GM03348 (cell line): ENCODE measurements at places on chromosomes 13 and 19.
A peak's percentile ranks its signal among the peaks of the same experiment; 100 is the strongest.

GRCh38 chr19:17902701-17903100 is 30.1 kb upstream of the CCDC124 start:
- DNase-seq, result peak; percentile 49

DNA sequence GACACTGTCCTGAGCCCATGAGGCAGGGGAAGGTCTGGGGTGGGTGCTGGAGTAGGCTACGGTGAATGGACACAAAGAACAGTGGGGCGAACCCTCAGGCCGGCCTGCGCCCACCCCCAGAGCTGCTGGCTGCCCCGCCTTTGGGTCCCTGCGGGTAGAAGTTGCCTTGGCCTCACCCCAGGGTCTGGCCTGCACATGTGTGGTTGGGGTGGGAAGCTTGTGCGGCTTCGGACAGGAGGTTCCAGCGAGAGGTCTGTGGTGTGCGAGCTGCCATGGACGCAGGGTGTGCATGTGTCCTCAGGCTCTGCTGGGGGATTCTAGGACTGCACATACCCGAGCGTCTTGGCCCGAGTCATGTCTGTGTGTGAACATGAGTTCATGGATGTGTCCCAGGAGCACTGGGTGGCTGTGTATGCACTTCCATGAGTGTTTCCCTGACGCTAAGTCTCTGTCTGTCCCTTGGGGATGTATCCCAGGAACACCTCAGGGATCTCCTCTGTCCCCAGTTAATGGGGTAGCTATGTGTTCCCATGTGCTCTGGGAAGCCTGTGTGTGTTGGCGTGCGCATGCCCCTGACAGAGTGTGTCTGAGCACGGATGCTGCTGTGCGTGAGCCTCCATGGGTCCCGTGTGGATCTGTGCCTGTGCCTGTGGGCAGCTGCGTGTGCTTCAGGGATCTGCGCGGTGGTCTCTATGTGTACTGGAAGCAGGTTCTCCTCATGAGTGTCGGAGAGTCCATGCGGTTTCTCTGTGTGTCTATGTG is 20.8 kb upstream of the POU2F2 start:
- DNase-seq, result no peak

GRCh38 chr13:42377640-42378382 is 105.9 kb downstream of the AKAP11 start:
- no peak for DNase-seq

DNA sequence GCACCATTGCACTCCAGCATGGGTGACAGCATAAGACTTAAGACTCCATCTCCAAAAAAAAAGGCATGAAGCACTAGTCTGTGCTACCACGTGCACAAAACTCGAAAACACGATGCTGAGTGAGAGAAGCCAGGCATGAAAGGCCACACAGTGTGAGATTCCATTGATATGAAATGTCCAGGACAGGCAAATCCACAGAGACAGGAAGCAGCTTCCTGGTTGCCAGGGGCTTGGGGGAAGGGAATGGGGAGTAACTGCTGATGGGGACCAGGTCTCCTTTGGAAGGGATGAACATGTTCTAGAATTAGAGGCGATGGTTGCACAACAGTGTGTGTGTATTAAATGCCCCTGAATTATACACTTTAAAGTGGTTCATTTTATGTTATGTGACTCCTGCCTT is 15.9 kb upstream of the JUND start:
- no peak for DNase-seq

DNA sequence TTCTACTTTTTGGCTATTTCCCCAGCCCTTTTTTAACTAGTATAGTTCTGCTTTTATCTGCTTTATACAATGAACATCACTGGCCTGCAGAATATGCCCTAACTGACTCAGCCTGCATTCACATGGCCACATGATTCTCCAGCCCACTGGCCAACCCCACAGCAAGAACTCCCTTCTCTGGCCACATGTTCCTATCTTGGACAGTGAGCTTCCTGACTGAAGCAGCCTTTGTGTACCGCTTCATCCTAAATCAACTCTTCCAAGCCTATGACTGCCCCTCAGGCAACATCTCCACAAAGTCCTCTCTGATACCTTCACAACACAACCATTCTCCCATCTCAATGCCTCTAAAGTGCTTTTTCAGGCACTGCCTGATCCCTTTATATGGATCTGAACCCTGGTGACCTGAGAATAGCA is 214.1 kb downstream of the COL4A1 start:
- no peak for DNase-seq

- DNase-seq, result peak; percentile 67
These were observed 736 bp upstream of the ZMYM5 start for GRCh38 chr13:19864024-19864745.

DNA sequence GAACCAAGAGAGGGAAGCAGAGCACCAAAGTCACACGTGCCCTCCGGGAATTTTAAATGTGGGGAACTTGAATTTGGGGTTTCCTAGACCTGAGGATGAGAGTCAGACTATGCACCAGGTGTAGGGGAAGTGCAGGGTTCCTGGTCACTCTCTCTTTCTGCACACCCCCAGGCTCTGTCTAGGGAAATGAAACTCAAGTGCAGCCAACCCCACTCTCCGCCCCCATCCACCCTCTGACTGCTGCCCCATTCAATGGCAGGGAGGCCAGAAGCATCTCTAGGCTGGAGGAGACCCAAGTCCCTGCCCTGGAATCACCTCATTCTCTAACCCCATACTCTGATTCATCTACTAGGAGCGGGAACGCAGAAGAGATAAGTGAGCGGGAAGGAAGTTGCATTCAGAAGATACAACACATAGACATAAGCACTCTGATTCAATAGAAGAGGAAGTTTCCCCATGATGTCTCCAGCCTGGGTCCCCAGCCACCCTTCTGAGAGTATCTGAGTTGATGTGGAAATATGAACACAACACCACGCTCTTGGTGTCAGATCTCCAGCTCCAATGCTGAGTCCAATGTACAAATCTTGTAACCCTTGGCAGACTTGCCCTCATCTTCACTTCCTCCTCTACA is 4.7 kb upstream of the SIGLEC14 start:
- DNase-seq, result no peak

GRCh38 chr13:110645750-110646149 is 30.4 kb downstream of the NAXD start:
- no peak for DNase-seq

DNA sequence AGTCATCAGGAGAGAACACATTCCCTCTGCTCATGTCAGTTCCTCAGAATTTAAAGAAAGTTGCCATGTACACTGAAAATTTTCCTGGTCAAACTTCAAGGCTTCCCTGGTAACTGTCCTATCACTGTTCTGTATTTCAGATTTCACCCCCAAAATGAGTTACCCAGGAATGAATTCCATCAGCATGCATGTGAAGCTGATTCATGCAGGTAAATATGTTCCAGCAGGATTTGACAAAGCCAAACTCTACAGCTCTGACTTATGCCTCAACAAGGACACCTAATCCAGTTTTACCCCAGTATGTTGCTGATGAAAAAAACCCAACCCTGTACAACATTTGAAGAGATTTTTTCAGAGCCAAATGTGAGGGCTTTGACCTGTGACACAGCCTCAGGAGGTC is 21.5 kb downstream of the LIG4 start:
- DNase-seq, result no peak

- DNase-seq, result peak; percentile 24
These were observed 24.4 kb downstream of the SLC25A15 start for GRCh38 chr13:40813667-40814454.

GRCh38 chr13:112486386-112487126 is 101.4 kb downstream of the TUBGCP3 start:
- peak; percentile 66 for DNase-seq

- no peak for DNase-seq
These were observed 246.5 kb downstream of the DCT start for GRCh38 chr13:94232956-94233355.

DNA sequence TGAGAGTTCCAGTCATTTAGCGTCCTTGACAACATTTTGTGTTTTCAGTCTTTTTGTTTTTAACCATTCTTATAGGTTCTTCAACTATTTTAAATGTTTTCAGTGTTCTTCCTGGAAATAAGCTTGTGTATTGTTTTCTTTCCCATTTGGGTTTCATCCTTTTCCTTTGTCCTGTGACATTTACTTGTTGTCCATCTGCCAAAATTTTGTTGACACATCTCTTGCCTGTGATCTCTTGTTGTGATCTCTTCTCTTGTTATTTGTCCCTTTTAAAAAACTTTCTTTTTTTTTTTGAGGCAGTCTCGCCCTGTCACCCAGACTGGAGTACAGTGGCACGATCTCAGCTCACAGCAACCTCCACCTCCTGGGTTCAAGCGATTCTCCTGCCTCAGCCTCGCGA is 96.5 kb downstream of the PDS5B start:
- DNase-seq, result no peak

DNA sequence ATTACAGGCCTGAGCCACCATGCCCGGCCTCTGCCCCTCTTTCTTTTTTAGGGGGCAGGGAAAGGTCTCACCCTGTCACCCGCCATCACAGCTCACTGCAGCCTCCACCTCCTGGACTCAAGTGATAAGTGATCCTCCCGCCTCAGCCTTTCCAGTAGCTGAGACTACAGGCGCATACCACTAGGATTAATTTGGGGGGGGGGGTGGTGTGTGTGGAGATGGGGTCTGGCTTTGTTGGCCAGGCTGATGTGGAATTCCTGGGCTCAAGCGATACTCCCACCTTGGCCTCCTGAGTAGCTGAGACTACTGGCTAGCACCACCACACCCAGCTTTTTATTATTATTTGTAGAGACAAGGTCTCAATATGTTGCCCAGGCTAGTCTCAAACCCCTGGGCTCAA is 4.2 kb downstream of the APOE start:
- no peak for DNase-seq

- no peak for DNase-seq
These were observed at the start of gene KLHL1 for GRCh38 chr13:70108356-70109105. TSS of gene KLHL1 (minus strand) at chr13:70108452. CDS start at chr13:70107699, 753 bp downstream.

DNA sequence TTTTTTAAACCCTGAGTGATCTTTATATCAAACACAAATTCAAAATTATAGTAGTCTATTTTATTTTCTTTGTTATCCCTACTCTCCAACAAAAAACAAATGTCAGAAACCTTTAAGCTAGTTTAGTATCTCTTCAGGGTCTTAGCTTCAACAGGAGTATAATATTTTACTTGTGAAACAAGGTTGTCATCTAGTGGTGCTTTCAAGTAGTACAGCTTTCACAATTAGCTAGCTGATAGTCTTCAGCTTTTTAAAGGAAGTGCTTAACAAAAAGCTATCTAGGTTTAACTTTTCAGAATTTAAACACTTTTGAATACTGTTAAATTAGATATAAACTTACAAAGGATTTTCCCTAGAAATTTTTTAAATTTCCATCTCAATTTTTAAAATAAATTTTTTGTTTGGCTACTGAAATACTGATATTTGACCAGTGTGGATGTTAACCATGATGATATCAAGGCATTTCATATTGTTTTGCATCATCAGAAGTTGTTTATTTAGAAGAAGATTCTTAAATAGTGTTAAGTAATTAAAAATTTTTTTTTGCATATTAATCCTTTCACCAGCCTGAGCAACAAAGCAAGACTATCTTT is 34.2 kb downstream of the TDRD3 start:
- peak; percentile 44 for DNase-seq

DNA sequence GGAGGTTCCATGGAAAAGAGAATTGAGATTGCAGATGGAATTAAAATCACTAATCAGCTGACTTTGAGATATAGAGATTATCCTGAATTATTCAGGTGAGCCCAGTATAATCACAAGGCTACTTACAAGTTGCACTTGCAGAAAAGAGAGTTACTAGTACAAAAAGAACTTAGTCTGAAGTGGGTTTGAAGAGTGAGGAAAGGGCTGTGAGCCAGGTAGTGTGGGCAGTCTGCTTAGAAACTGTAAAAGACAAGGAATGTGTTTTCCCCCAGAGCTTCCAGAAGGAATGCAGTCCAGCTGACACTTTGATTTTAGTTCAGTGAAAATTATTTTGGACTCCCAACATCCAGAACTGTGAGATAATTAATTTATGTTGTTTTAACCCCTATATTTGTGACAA is 285.4 kb upstream of the GPC6 start:
- DNase-seq, result peak; percentile 15

GRCh38 chr13:97223711-97224541 is 1.8 kb downstream of the MBNL2 start:
- peak; percentile 69 for DNase-seq

- peak; percentile 75 for DNase-seq
These were observed 102.7 kb downstream of the ZAR1L start for GRCh38 chr13:32212421-32212820.

GRCh38 chr13:74586847-74587246 is 452.6 kb upstream of the KLF12 start:
- DNase-seq, result no peak

- no peak for DNase-seq
These were observed 8.0 kb downstream of the RNASEH2B start for GRCh38 chr13:50917572-50917971.

DNA sequence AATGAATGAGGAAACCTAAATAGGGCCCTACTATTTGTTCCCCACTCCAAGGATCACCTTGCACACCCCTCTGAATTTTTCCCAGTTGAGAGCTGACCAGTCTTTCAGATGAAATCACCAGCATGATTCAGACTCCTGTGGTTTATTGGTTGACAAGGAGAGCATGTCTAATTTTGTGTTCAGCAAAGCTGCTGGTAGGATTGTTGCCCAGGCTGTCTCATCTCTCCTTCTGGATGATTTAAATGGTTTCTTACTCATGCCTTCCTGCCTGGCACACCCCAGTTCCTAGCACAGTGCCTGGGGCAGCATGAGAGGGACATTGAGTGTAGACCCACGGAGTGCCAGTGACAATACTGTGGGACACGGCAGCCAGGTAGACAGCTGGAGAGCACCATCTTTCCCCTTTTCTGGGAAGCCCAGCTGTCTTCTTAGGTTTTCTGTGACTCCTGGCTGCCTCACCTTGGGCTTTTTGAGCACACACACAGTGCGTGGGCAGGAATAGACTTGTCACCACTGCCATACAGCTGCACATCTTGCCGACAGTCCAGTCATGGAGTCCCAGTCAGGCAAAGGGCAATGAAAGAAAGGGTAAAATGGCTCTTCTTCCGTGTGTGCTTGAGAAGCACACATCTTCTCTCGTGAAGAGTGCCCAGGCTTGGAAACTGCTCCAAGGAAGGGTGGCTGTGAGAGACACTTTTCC is 12.3 kb downstream of the FGF9 start:
- DNase-seq, result peak; percentile 78

DNA sequence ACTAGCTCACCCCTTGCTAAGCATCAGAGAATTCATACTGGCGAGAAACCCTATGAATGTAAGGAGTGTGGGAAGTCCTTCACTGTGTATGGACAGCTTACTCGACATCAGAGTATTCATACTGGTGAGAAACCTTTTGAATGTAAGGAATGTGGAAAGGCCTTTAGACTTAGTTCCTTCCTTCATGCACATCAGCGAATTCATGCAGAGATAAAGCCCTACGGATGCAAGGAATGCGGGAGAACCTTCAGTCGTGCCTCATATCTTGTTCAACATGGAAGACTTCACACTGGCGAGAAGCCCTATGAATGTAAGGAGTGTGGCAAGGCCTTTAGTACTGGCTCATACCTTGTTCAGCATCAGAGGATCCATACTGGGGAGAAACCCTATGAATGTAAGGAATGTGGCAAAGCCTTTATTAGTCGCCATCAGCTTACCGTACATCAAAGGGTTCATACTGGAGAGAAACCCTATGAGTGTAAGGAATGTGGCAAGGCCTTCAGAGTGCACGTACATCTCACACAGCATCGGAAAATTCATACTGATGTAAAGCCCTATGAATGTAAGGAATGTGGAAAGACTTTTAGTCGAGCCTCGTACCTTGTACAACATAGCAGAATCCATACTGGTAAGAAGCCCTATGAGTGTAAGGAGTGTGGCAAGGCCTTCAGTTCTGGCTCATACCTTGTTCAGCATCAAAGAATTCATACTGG is 17.3 kb downstream of the ZNF30 start:
- DNase-seq, result no peak

- no peak for DNase-seq
These were observed 64.7 kb downstream of the COL4A2 start for GRCh38 chr13:110371550-110372465.
